ENCODE measurements at places on chromosomes 3 and 15.

DNA sequence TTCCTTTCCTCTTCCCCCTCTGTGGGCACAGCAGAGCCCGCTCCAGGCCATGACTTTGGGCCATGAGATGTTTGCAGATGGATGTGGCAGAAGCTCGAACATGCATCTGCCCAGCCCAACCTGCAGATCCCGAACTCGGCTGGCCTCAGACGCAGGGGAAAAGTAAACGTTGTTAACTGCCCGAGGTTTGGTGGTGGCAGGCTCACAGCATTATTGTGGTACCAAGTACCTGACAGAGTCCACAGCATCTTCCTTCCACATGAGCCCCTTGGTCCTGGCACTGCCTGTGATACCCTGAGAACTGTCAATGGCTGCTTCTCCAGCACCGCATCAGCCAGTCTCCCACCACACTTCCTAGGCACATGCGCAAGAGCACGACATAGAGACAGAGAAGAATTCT, 424.3 kb downstream of the OCA2 start:
- DNase-seq: no peak

GRCh38 chr3:160472344-160472743, 22.8 kb upstream of the TRIM59 start:
- DNase-seq: no peak

GRCh38 chr3:95438274-95438673, 1375.4 kb downstream of the NSUN3 start:
- no peak for DNase-seq

DNA sequence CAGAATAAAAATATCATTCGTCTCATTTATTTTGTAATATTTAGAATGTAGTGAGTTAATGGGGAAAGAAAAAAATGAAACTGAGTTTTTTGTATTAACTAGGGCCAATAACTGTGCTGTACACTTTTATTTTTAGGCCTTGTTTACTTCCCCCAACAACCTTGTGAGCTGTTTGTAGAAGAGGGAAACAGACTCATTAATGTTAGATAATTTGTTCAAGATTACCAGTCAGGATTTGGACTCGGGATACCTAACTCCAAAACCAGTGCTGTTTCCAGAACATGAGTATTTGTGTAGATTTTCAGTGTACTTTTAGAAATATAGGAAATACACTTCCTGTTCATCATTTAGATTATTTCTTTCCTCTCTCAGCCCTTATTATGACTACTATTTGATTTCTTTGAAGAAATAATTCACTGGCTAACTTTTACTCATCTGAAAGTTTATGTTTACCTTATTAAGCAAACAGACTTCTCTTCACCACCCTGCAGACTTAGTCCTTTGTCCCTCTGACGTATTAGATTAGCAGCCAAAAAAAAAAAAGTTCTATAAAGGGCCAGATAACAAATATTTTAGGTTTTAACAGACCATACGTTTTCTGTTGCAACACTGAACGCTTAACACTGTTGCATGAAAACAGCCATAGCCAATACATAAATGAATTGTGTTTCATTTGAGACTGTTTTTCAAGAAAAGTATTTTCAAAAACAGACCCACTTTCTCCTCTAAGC, 192.5 kb upstream of the CGNL1 start:
- DNase-seq: no peak

DNA sequence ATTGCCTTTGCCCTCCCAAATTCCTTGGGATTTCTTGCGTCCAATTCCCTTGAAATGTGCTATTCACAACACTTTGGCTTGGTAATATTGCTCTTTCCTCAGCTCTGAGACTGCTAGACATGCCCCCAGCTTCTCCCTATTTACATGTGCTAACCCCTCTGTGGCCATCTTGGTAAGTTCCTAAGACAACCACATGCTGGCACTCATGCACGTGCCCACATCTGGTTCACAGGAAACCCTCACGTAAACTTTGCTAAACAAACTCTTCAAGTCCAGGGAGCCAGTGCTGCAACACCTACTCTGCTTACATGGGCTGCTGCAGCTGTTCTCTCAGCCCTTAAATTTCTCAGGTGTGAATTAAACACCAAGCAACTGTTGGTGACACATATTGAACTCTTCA, 121.8 kb downstream of the ADAMTSL3 start:
- no peak for DNase-seq

- no peak for DNase-seq
Measured at GRCh38 chr3:123385001-123385401, 63.9 kb downstream of the ADCY5 start.

DNA sequence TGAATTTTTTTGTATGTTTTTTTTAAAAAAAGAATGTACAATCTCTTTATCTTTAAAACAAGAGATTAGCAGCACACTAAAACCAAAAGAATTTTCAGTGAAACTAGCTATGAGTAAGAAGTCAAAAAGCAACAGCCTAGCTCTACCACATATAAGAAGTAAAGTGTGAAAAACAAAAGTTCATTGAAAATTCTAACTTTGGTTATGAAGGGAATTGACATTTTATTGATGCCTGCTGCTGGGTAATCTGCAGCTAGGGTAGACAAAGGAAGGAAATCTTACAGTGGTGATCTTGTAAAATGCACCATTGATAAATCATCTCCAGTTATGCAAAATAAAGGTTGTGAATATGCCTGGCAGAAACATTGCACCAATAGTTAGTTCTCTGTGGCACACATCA, 37.8 kb upstream of the FOXB1 start:
- DNase-seq: no peak

DNA sequence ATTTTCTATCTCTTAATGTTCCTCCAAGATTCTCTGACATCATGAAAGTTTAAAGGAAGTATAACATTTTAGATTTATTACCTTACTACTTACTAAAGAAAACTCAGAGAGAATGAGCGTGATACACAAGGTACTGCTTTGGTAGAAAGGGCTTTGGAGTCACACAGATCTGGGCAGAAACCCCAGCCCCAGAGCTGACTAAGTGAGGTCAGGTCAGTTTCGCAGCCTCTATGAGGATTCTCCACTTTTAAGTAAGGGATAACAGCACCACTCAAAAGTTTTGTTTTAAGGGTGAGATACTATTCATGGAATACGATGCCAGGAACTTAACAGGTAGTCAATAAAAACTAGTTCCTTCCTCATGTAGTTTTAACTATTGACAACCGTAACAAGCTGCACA, 76.1 kb downstream of the CLDN11 start:
- no peak for DNase-seq

- no peak for DNase-seq
Measured at GRCh38 chr3:134346744-134347143, 27.5 kb downstream of the AMOTL2 start.

- no peak for DNase-seq
Measured at GRCh38 chr3:100641471-100642032, 32.2 kb downstream of the ADGRG7 start.

DNA sequence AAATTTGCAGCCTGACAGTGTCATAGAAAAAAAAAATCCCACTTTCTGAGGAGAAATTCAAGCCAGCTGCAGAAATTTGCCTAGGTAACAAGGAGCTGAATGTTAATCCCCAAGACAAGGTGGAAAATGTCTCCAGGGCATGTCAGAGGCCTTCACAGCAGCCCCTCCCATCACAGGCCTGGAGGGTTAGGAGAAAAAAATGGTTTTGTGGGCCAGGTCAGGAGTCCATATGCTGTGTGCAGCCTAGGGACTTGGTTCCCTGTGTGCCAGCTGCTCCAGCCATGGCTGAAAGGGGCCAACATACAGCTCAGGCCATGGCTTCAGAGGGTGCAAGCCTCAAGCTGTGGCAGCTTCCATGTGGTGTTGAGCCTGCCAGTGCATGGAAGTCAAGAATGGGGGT, 11.2 kb downstream of the CD200R1 start:
- DNase-seq: no peak

- DNase-seq: no peak
Measured at GRCh38 chr3:13764161-13764560, 115.7 kb downstream of the WNT7A start.

GRCh38 chr3:4986175-4986781, 7.0 kb downstream of the BHLHE40 start:
- no peak for DNase-seq

GRCh38 chr3:81289676-81290075, 471.8 kb downstream of the GBE1 start:
- DNase-seq: no peak

DNA sequence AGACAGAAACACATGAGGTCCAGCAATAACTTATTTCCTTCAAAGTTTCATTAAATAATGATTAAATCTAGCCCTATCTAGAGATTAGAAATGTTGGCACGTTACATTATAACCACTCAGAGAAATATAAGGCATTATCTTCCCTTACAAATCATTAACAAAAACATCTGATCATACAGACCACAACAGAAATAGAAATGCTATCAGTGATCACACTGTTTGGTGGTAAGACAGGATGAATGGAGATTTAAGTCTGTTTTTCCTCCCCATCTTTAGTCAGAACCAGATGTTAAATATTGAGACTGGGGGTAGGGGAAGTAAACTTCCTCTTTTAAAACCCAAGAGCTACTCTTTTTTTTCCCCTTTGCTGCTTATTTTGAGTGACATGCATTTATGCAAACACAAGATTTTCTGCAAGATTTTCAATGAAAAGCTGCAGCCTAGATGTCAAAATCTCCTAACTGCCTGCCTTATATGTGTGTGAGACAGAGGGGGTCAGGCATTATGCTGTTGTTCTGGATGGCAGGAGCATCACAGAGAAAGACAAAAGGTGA, 70.4 kb downstream of the CBLB start:
- no peak for DNase-seq

- no peak for DNase-seq
Measured at GRCh38 chr3:135688003-135688402, 277.5 kb upstream of the PPP2R3A start.

DNA sequence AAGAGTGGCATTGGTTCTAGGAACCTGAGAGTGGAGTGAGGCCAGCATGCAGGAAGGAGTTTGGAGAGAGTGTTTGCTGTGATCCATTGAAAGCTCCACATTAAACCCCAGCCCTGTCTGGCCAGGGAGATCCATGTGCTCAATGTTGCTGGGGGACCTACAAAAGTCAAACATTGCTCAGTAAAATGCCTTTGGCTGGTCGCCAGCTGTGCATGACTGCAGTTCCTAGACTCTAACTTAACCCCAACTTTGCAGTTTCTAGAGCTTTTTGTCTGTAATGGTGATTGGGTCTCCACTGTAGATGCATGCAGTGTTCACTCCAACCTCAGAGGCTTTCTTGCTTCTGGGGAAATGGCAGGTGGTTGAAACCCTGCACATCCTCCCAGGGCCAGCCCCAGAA, 99.7 kb upstream of the ABHD17C start:
- no peak for DNase-seq

DNA sequence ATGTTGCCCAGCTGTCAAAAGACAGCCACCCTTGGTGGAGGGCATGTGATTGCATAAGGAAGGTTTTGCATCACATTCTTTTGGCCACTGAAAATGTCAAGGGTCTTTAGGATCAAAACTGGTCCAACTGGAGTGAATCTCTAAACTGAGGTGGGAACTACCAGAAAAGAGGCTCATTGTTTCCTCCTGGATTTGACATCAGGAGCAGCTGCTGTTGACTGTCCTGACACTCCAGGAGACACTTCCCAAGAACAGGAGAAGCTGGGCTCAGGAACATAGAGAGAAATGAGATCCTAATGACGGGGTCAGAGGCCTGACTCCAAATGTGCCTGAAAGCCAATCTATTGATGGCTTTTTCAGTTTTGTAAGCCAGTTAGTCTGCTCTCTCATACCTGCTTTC, 105.3 kb upstream of the LRIG1 start:
- DNase-seq: no peak

- DNase-seq: no peak
Measured at GRCh38 chr3:177855021-177855420, 657.7 kb upstream of the TBL1XR1 start.

- no peak for DNase-seq
Measured at GRCh38 chr3:194091141-194091540, 44.8 kb upstream of the HES1 start.

DNA sequence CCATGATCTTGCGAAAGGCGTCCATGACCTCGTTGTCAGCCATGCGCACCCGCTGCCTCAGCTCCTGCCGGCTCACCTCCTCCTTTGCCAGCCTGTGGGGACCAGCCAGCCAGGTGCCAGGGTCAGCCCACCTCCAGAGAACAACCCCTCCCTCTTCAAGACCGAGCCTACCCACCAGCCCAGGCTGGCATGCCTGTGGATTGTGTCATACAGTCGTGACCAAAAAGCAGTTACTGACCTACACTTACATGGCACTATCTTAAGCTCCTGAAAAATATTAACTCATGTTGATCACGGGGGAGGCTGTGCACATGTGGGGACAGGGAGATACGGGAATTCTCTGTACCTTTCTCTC, 10.7 kb upstream of the CAMK1 start:
- no peak for DNase-seq

DNA sequence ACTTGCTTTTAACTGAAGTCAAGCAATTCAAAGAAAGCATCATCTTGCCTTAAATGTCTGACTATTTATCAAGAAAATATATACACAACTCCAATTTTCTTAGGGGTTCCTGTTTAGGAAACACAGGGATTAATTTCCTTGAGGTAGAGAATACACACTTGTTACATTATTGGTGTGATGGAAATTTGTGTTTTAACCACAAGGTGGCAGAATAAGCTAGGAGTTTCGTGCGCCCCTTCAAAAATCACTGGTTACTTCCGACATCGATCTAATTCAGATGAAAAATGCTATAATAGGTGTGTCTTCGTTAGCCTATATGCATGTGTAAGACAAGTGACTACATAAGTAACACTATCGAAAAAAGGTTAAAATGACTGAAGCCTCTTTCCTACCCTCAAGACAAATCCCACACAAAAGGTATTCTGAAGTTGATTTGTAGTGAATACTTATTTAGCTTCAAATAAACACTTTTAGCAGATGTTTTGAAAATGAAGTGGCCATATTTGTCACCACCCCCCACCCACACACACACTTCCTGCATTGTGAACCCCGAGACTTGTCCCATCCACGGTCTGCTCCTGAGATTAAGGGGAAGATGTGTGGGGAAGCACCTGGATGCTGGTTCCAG, 246.5 kb downstream of the ROBO1 start:
- no peak for DNase-seq

DNA sequence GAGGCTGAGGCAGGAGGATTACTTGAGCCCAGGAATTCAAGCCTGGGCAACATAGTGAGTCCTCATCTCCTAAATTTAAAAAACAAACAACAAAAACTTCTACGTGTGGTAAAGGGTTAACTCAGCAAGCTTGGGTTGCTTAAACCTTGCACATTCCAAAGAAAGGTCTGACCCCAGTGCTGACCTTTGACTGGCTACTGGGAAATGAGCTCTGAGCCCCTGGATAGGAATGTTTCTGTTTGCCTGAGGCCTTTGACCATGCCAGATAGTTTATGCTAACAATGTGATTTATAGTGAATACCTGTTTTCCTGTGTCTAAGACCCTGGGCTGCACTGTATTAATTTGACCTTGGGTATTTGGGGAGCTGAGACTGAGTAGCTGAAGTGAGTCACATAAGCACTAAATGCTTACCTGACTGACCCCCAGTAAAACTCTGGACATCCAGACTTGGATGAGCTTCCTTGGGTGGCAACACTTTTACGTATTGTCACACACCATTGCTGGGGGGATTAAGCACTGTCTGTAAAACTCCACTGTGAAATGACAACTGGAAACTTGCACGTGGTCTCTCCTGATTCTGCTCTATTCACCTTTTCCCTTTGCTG, 20.7 kb downstream of the TCAIM start:
- DNase-seq: no peak

GRCh38 chr15:49370782-49371181, 52.3 kb upstream of the FGF7 start:
- DNase-seq: no peak

GRCh38 chr3:151686257-151686656, 47.5 kb upstream of the AADACL2 start:
- DNase-seq: no peak

All from activated CD4-positive, alpha-beta T cell treated with anti-CD3 and anti-CD28 coated beads, Interleukin-2, amount 50 U/mL, for 24 hours (primary cell).